ENCODE measurements at places on chromosomes 7 and 10.

DNA sequence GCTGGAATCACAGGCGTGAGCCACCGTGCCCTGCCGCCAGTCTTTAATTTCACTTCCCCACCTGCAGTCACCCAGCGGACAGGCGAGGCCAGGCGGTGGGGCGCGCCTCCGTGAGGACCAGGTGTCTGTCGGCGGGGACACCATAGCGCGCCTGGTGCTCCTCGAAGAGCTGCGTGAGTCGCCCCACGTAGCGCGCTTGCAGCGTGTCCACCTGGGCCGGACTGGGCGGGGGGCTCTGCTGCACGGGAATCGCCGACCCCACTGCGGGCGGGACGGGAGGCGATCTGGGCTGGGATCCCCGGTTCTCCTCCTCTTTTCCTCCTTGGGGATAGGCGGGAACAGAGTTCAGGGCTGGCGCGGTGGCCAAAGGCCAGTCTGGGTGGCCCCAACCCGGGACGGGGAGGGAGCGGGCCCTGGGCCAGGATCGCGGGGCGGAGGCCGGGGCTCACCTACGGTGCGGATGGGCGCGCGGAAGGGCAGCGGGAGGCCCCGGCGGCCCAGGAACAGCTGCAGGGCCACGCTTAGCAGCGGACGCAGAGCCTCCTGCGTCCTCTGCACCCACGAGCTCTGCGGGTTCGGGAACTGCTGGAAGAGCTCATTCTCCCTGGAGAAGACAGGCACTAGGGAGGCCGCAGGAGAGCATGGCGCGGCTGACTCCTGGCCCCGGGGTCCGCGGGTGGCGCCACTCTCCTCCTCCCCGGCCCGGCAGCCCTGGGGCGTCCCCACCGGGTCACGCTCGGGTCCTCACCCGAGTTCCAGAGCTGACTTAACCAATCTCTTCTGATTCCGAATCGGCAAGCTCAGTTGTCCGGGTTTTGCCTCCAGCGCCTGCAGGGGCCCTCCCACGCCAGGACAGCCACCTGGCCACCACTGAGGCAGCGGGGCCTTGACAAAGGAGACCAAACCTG, 1.1 kb upstream of the MOGAT3 start:
- no peak for DNase-seq

- no peak for DNase-seq
These were observed 261.3 kb downstream of the BICC1 start for GRCh38 chr10:58773944-58774343.

- DNase-seq, result no peak
These were observed 73.6 kb downstream of the TMEM178B start for GRCh38 chr7:141147482-141147881.

DNA sequence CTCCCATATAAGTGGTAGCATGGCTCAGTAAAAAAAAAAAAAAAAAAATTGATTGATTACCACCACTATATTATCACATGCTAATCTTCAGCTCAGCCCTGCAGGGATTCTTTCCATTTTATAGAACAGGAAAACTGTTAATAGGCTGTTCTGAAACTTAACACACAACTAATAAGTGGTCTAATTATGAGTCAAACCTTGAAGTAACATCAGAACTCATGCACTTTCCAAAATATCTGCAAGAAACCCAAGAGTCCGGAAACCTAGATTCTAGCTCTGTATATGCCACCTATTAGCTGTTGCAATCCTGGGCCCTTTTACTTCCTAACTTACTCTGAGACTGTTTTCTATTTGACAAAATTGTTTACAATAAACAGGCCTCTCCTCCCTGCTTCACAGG, 23.9 kb downstream of the SEM1 start:
- no peak for DNase-seq

DNA sequence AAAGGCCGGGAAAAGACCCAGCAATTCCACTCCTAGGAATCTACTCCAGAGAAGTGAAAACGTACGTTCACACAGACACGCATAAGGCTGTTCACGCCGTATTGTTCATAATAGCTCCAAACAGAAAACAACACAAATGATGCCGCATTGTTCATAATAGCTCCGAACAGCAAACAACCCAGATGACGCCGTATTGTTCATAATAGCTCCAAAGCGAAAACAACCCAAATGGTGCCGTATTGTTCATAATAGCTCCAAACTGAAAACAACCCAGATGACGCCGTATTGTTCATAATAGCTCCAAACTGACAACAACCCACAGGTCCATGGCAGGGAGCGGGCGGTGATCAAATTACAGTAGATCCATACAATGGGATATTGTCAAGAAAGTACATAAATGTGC, 85.2 kb upstream of the DNAAF5 start:
- no peak for DNase-seq

DNA sequence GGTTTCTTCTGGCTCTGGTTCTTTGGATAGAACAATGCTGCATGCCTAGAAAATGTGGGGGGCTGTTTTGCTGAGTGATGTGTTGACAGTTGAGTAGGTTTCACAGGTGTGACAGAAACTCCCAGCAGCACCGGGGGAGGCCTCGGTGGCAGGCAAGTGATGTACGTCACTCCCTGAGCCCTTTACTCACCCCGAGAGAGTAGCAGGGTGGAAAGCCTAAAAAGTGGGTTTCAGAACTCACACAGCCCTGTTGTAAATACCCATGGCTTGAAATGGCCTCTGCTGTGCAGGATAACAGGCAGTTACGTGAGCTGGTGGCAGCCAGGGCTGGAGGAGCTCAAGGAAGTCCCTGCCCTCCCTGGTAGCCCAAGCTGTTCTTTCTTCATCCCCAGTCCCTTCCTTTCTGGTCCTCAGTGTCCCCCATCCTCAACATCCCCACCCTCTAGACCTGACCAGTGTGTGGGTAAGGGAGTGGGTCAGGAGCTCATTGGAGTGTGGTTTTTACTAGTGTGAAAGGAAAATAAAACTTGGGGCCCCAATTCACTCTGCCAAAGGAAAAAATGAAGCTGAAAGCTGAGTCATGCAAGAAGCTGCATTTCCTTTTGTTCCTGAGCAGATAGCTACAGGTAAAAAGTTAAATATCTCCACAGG, 258.1 kb downstream of the STK31 start:
- no peak for DNase-seq

- no peak for DNase-seq
These were observed 528.0 kb downstream of the NRG3 start for GRCh38 chr10:82402906-82403401.

DNA sequence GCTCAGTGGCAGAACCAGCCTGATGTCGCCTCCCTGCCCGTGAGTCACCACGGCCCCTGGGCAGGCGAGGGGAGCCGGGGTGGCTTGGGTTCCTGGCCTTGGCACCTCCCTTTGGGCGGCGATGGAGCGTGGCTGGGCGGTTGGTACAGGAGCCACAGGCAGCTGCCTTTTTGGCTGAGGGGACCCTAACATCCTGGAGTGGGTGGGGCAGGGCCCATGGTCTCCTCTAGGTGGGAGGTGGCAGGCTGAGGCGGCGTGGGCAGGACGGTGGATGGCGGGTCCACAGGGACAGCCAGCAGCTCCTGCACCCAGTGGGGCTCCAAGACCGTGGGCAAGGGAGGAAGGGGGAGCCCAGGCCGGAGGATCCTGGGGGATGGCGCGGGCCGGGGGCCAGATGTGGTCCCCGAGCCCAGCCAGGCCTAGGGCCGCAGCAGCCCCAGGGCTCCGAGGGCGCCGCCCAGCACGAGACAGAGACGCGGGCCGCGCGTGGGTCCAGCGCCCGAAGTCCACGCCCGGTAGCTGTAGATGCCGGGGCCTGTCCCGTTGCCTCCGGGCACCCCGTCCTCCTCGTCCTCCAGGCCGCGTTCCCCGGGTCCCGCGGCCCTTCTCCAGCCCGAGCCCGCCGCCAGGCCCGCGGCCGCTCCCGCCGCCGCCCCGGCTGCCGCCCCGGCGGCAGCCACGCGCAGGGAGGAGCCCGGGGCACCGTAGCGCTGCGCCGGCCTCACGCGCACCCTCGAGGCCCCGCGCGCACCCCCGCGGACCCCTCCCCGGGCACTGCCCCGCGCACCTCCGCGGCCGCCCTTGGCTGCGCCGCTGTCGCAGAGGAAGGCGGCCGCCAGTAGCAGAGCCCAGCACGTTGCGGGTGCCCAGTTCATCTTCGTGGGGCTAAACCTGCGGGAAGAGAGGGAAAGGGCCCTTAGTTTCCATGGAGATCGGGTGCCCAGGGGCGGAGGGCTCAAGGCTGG, 1.3 kb downstream of the SPRN start:
- no peak for DNase-seq

DNA sequence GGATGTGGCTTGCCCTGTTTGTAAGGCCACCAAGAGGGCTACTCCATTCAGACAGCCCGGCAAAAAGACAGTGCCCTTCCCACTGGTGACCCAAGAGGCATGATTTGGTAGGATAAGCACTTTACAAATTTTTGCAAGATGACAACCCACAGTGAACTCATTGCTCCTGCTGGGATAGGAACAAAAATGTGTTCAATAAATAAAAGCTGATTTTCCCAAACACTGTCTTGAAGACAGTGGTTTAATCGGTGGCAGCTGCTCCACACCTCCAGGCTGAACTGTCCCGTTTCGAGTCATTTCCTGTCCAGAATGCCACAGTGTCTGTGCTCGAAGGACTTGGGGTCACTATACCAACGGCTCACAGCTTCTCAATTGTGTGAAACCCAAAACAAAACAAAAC, 45.1 kb upstream of the NPTX2 start:
- no peak for DNase-seq

DNA sequence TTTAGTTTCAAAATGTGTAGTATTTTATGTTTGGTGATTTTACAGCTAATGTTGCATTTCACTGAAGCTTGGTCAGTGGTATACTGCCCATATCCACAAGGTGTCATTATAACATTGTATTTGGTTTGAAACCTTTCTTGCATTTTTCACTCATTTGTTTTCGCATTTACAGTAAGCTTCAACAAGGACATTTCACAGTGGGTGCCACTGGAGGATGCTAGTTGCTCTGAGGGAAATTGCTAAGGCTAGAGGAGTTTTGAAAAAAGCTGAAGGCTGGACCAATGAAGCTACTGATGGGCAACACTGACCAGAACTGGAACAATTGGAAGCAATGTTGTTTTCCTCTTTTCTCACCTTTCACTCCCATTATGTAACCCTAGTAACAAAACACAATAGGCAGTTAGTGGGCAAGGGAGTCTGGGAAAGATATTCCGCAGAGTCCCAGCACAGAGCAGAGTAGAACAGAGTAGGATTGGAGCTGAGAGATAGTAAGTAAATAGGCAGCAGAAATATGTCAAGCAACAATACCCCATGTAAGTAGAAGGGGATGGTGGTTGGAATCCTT, 23.6 kb upstream of the SRI start:
- DNase-seq, result no peak

DNA sequence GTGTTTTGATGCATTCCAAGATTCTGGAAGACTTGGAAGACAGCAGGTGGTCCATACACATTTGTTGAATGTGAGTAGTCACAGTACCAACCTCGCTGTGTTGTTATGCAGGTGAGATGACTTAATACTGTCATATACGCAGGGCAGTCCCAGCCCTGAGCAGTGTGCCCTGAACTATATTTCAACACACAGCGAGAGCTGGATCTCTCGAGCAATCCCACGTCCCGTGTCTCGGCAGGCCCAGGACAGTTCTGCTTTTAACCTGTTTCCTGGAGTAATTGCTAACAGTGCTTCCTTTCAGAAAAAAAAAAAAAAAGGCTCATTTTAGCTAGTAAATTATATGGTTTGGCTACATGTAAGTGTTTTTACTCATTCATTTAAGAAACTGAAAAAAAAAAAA, 179.7 kb downstream of the PRKCQ start:
- no peak for DNase-seq

DNA sequence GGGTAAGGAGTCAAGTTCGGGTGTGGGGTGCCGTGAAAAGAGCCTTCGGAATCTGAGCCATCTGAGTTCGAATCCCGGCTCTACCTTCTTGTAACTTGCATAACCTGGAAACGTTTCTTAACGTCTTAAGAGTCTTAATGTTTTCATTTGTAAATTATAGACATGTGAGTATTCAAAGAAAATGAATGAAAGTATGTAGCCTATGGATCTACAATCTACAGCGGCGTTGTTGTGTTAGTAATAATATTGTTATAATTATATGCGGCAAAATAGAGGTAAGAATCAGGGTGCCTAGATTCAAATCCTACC, 559 bp downstream of the VTI1A start:
- no peak for DNase-seq

DNA sequence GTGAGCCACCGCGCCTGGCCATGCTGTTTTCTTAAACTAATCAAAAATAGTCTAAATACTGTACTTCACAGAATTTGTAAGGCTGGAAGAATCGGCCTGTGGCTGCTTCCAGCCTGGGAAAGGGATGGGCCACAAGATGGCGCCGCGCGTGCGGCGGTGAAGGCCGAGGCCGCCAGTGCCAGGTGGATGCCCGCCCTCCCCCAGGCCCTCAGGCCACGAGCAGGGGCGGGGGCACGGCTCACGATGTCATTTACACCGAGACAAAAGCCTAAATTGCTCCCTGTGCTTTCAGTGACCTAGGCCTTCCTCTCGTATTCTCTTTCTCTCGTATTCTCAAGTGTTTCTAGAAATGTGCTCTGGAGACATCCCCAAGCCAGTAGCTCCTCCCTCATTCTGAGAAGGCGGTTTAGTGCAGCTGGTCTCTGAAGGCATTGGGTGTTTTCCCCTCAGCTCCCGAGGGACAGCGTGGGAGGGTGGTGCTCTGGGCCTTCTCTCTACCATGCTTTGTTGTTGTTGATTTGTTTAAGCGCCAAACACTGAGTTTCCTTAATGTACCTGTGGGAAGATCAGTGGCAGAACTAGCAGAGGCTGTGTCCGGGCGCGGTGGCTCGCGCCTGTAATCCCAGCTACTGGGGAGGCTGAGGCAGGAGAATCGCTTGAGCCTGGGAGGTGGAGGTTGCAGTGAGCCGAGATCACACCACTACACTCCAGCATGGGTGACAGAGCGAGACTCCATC, 68.4 kb downstream of the CDC123 start:
- DNase-seq, result peak; percentile 78

- no peak for DNase-seq
These were observed 517.8 kb upstream of the CELF2 start for GRCh38 chr10:10499839-10500238.

GRCh38 chr7:2237109-2237602, 4.4 kb upstream of the MAD1L1 start:
- no peak for DNase-seq

DNA sequence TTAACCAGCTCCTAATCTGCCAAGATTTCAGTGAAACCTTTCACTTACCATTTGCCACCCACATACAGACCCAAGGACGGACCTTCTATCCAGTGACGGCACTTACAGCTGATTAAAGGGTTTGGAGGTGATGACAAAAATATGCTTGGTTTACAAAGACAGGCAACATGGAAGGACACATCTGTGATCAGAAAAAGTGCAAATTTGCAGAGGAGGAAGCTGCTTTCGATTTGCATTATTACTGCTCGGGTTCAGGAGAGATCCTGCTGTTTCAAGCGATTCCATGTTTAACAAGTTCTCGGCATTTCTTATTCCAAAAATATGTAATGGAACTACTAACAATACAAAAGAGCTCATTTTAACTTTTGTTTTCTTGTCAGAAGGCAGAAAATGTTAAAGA, 109.0 kb downstream of the JAZF1 start:
- DNase-seq, result no peak

- no peak for DNase-seq
These were observed 46.1 kb downstream of the CCSER2 start for GRCh38 chr10:84374455-84374854.

- DNase-seq, result no peak
These were observed 493.8 kb upstream of the MGMT start for GRCh38 chr10:128973221-128973620.

- no peak for DNase-seq
These were observed 481.4 kb downstream of the IPMK start for GRCh38 chr10:57786331-57786730.

- no peak for DNase-seq
These were observed 15.2 kb upstream of the GJC3 start for GRCh38 chr7:99944497-99945070.

GRCh38 chr10:6721964-6722615, 142.0 kb upstream of the PRKCQ start:
- DNase-seq, result no peak

GRCh38 chr10:131556061-131556896, 244.8 kb upstream of the TCERG1L start:
- DNase-seq, result no peak
